ENCODE measurements at places on chromosomes 4 and X.

GRCh38 chr4:40729555-40729954 is 20.2 kb upstream of the NSUN7 start:
- no peak for DNase-seq
- H3K4me3 ChIP-seq, result no peak overlapping the region
- no peaks in the 10 kb centered on the region for H3K36me3 ChIP-seq

DNA sequence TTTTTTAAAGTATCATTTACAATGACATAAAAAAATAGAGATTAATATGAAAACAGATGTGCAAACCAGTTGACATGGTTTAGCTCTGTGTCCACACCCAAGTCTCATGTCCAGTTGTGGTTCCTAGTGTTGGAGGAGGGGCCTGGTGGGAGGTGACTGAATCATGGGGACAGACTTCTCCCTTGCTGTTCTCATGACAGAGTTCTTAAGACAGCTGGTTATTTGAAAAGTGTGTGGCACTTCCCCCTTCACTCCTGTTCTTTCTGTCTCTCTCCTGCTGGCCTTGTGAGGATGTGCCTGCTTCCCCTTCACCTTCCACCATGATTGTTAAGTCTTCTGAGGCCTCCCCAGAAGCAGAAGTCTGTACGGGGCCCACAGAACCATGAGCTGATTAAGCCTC is 23.8 kb downstream of the CNOT6L start:
- H3K36me3 ChIP-seq, result no peaks in the 10 kb centered on the region
- H3K4me3 ChIP-seq, result no peak overlapping the region
- no peaks in the 10 kb centered on the region for H3K27me3 ChIP-seq
- DNase-seq, result no peak
- peaks cover 69% of the 10 kb centered on the region for H3K4me1 ChIP-seq

GRCh38 chrX:27598312-27598711 is 8.2 kb downstream of the DCAF8L2 start:
- H3K4me3 ChIP-seq, result no peak overlapping the region
- H3K27me3 ChIP-seq, result no peaks in the 10 kb centered on the region
- H3K36me3 ChIP-seq, result no peaks in the 10 kb centered on the region
- peak overlapping the region; percentile 40 for H3K27ac ChIP-seq
- DNase-seq, result peak; percentile 11
- H3K4me1 ChIP-seq, result no peaks in the 10 kb centered on the region

GRCh38 chr4:18075823-18076433 is 54.4 kb upstream of the LCORL start:
- peaks cover 15% of the 10 kb centered on the region for H3K4me1 ChIP-seq
- H3K4me3 ChIP-seq, result no peak overlapping the region
- peak; percentile 16 for DNase-seq
- no peaks in the 10 kb centered on the region for H3K27me3 ChIP-seq
- no peaks in the 10 kb centered on the region for H3K36me3 ChIP-seq

GRCh38 chrX:134733591-134733990 is 75.3 kb upstream of the PLAC1 start:
- H3K36me3 ChIP-seq, result no peaks in the 10 kb centered on the region
- H3K4me1 ChIP-seq, result peaks cover 16% of the 10 kb centered on the region
- H3K27ac ChIP-seq, result no peak overlapping the region
- H3K27me3 ChIP-seq, result no peaks in the 10 kb centered on the region
- no peak for DNase-seq

- H3K36me3 ChIP-seq, result peaks cover 8% of the 10 kb centered on the region
- no peaks in the 10 kb centered on the region for H3K27me3 ChIP-seq
- H3K27ac ChIP-seq, result no peak overlapping the region
- peaks cover 4% of the 10 kb centered on the region for H3K4me1 ChIP-seq
These were observed 11.0 kb downstream of the CUL4B start for GRCh38 chrX:120549483-120550452.

DNA sequence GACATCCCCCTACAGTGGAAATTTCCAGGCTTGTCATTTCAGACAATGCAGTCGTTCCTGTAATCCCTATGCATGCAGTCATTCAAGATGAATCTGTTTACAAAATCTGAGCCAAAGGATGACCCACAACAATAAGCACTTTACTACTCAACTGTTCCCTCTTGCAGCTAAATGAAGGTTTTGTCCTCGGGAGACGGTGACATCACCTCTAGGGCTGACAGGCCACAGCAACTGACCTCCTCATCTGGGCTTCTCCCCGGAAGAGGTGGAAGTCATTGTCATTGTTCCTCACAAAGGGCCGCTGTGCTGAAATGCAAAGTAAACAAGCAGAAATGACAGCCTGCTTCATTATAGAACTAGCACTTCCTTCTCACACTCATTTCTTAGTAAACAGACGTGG is 29.2 kb downstream of the CLRN2 start:
- H3K4me3 ChIP-seq, result no peak overlapping the region
- DNase-seq, result no peak
- peaks cover 10% of the 10 kb centered on the region for H3K4me1 ChIP-seq
- no peak overlapping the region for H3K27ac ChIP-seq
- H3K27me3 ChIP-seq, result no peaks in the 10 kb centered on the region

- no peaks in the 10 kb centered on the region for H3K4me1 ChIP-seq
- H3K27me3 ChIP-seq, result no peaks in the 10 kb centered on the region
- no peak for DNase-seq
These were observed 1628.2 kb upstream of the ADGRL3 start for GRCh38 chr4:59571805-59572430.

- H3K36me3 ChIP-seq, result no peaks in the 10 kb centered on the region
- H3K4me1 ChIP-seq, result peaks cover 30% of the 10 kb centered on the region
- no peak overlapping the region for H3K27ac ChIP-seq
These were observed 78.5 kb downstream of the HTRA3 start for GRCh38 chr4:8348071-8348470.

DNA sequence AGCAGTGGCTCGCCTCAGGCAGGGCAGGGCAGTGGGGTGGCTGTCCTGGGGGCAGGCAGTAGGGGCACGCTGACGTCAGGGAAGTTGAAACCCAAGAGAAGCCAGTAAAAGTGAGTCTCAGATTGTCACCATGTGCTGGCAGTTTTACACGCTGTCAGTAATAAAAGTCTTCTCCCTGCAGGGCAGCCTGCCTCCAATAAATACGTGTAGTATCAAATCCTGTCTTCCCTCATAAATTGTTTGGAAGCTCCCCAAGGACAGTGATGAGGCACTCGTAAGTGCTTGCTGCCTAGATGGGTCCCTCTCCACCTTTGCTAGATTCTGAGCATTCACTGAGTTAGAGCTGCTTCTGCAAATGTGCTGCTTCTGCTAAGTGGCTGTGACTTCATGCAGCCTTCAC is 60.8 kb upstream of the MSANTD1 start:
- H3K27me3 ChIP-seq, result no peaks in the 10 kb centered on the region
- peaks cover 85% of the 10 kb centered on the region for H3K36me3 ChIP-seq
- no peaks in the 10 kb centered on the region for H3K4me1 ChIP-seq
- H3K4me3 ChIP-seq, result no peak overlapping the region

DNA sequence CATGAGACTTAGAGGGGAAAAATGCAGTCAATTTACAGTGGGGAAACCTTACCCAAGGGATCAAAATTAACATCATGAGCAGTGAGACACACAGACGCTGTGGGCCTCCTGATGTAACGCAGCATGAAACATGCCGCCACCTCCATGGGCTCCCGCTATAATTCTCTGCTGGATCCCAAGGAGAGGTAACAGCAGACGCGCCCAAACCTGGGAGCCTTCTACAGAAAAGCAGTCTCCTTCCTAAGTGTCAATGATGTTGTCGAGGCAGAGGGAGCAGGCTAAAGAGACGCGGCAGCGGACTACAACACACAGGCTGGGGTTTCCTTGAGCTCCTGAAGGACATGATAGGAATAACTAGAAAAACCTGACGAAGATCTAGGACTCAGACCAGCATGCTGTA is 142.3 kb downstream of the AFAP1 start:
- no peak overlapping the region for H3K27ac ChIP-seq
- no peak overlapping the region for H3K4me3 ChIP-seq
- no peaks in the 10 kb centered on the region for H3K4me1 ChIP-seq
- no peaks in the 10 kb centered on the region for H3K27me3 ChIP-seq

DNA sequence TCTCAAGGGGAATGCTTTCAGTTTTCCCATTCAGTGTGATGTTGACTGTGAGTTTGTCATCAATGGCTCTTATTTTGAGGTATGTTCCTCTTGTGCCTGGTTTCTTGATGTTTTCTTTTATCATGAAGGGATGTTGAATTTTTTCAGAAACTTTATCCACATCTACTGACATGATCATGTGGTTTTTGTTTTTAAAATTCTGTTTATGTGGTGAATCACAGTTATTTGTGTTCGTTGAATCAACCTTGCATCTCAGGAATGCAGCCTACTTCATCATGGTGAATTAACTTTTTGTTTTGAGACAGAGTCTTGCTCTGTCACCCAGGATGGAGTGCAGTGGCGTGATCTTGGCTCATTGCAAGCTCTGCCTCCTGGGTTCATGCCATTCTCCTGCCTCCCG is 263.1 kb upstream of the KLF3 start:
- no peak overlapping the region for H3K4me3 ChIP-seq
- H3K27me3 ChIP-seq, result no peaks in the 10 kb centered on the region
- H3K36me3 ChIP-seq, result no peaks in the 10 kb centered on the region
- DNase-seq, result no peak
- no peak overlapping the region for H3K27ac ChIP-seq
- peaks cover 15% of the 10 kb centered on the region for H3K4me1 ChIP-seq

DNA sequence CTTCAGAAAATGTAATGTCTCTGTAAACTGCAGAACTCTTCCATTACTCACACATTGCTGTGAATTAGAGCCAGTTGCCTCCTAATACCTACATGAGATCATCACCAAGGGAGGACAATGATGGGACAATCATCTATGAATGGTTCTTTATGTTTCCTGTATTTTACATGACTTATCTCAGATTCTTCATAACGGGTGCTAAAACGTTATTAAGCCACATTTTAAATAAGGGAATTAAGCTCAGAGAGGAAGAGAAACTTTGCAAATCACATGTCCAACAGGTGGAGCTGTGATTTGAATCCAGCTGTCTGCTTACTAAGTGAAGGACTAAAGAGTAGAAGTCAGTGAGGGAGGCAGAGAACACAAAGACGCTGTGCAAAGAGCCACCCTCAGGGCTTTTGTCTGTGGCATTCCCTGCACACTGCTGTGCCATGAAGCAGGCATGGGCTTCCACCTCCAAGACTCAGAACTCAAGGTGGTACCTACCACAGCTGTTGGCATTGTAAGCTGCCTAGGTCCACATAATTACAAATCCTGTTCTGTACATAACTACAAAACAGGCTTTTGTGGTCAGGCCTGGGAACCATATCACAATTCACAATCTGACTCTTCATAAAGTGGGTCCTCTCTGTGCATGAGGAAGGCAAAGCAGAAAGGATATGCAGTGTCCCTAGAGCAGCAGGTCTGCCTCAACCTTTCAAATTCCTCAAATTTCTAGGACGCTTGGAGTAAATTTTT is 12.8 kb downstream of the TBC1D9 start:
- H3K27me3 ChIP-seq, result no peaks in the 10 kb centered on the region
- DNase-seq, result no peak
- no peaks in the 10 kb centered on the region for H3K36me3 ChIP-seq
- H3K4me1 ChIP-seq, result peaks cover 52% of the 10 kb centered on the region

GRCh38 chr4:116058129-116058528 is 944.7 kb upstream of the NDST4 start:
- no peak for DNase-seq
- no peaks in the 10 kb centered on the region for H3K36me3 ChIP-seq
- H3K27me3 ChIP-seq, result no peaks in the 10 kb centered on the region

DNA sequence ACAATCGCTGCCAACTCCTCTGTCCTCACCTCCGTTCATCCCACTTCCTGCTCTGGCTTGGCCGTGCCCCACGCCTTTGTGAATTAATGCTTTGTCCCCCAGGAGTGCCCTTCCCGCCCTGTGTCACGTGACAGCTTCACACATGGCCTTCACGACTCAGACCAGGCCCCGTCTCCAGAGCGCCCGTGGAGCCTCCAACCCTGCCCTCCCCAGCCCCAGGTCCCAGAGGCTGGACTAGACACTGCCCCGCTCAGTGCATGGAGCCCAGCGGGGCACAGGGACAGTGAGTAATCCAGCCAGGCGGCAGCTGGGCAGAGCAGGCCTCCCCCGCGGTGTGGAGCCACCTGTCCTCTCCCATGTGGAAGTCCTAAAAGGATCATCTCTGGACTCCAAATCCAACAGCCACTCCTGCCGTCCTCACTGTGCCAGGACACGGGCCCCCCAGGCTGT is 7.4 kb downstream of the ADRA2C start:
- no peak overlapping the region for H3K4me3 ChIP-seq
- no peaks in the 10 kb centered on the region for H3K4me1 ChIP-seq
- H3K36me3 ChIP-seq, result no peaks in the 10 kb centered on the region
- H3K27ac ChIP-seq, result no peak overlapping the region

DNA sequence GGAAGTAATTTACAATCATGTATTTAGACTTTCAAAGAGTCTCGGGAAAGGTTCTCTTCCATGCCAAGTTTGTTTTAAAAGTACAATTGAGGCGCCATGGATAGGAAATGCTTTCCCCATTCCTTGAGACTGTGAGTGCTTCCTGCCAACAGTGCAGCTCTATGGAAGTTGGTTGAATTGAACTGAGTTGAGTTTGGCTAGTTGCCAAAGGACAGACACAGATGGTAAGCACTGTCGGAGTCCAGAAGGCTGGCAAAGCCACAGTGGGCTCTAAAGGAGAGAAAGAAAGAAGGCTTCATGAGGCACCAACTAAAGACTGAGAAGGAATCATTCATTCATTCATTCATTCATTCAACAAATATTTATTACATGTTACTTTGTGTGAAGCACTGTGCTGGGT is 4.3 kb upstream of the KCNE5 start:
- no peak for DNase-seq
- H3K4me3 ChIP-seq, result no peak overlapping the region
- no peaks in the 10 kb centered on the region for H3K27me3 ChIP-seq
- no peak overlapping the region for H3K27ac ChIP-seq
- H3K36me3 ChIP-seq, result no peaks in the 10 kb centered on the region

DNA sequence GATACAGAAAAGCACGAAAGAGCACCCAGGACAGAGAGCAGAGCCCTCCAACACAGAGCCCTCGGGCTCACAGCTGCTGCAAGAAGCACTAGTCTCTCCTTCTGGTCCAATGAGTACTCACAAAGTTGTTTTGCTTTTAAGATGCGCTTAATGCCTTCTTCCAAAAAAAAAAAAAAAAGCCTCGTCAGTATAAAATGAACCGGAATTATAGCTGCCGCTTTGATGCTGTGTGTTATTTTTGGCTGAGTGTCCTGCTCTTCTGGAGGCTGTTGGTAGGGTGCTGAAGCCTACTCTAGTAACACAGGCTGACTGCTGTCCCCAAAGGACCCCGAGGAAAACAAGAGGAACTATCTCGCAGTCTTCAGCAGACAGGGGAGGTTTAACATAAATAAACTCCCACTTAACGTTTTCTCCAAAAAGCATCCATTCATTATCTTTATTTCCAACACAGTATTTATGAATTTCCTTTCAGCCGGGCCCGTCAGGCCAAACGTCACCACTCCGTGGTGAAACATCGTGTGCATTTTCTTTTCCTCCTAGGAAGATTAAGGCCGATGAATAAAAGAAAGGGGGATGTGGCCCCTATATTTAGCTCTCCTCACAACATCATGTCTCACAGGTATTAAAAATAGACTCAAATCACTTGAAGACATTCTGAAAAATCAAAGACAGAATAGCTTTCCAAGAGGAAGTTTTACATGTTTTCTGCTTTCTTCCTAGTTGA is 213.7 kb upstream of the PPARGC1A start:
- no peaks in the 10 kb centered on the region for H3K27me3 ChIP-seq
- peak overlapping the region; percentile 18 for H3K4me3 ChIP-seq
- no peaks in the 10 kb centered on the region for H3K36me3 ChIP-seq
- H3K4me1 ChIP-seq, result peaks cover 28% of the 10 kb centered on the region

Measured in left ventricle myocardium inferior (tissue), 1 donor.